Astrocyte (in vitro differentiated cells and primary cell): ENCODE measurements at places on chromosomes 11 and 22. TPM values are rescaled to one million over a fixed set of nuclear protein-coding genes. Genes with fewer than 3 reads are reported as not detected.

- no peak for DNase-seq
Measured at GRCh38 chr11:30451167-30451566, 128.3 kb downstream of the ARL14EP start.

- DNase-seq: no peak
Measured at GRCh38 chr11:87252869-87253268, 215.1 kb downstream of the TMEM135 start.

SLC6A5 gene
- total RNA-seq: not detected in 2 replicates

PATE4 gene
- not detected in 2 replicates for total RNA-seq

DNA sequence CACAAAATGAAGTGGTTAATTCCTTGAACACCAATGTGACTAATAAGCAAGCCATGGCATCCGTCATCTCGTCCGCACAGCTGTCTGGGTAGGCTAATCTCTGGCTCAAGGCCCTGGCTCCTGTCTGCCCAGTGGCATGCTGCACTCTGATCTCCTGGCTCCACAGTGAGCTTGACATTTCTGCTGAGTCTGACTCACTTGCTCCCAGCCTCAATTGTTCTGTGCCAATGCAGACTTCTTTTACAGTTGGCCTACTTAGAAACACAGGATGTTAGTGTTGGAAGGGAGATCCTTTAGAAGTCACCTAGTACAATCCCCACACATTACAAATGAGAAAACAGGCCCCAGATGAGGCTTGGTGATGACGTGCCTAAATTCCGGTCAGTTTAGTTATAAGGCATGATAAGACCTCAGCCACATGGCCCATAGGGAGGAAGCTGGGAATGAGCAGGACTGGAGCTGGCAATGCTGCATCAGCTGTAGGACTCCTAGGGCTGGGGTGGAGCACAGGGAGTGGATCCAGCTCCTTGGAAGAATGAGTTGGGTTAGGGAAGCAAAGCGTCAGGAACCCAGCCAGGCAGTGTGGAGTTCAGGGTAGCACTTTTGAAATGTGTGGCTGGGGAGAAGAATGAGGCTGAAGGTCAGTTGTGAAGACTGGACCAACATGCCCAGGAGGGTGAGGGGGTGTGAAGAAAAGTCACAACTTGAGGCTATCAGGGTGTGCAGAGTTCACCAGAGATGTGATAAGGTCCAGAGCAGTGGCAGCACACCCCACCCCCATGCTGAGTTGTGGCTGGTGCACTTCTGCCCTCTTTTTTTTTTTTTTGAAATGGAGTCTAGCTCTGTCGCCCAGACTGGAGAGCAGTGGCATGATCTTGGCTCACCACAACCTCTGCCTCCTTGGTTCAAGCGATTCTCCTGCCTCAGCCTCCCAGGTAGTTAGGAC lies 70.2 kb upstream of the EED start:
- peak; percentile 100 for DNase-seq

DNA sequence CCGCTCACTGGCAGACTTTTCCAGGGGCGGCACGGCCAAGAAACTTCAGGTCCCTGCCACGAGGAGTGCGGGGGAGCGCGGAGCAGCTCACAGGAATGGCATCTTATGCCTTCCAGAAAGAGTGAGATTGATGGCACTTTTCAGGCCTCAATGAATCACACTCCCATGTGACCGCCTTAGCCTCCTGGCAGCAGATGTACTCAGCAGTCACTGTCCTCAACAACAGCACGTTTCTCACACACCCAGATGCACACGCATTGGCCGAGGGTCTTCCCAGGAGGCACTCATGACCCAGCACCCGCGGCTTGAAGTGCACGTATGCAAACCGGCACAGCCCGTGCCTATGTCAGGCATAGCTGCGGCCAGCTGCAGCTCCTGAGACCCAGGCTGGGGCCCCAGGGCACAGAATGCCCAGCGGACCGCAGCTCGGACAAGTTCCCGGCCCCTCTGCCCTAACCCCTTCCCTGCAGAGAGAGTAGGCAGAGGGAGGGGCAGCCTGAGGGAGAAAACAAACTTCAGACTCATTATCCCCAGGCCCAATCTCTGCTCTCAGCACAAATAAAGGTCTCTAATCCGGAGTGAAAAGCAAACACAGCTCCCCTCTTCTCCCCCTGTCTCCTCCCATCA lies 48.3 kb downstream of the RPUSD4 start:
- DNase-seq: peak; percentile 92

- DNase-seq: no peak
Measured at GRCh38 chr11:71250523-71251150, 1.7 kb downstream of the SHANK2 start.

GRCh38 chr22:30435674-30436126 lies 10.1 kb downstream of the MTFP1 start:
- no peak for DNase-seq

SPI1 gene
- total RNA-seq: not detected in 2 replicates

OR52I2 gene
- total RNA-seq: not detected in 2 replicates

DNA sequence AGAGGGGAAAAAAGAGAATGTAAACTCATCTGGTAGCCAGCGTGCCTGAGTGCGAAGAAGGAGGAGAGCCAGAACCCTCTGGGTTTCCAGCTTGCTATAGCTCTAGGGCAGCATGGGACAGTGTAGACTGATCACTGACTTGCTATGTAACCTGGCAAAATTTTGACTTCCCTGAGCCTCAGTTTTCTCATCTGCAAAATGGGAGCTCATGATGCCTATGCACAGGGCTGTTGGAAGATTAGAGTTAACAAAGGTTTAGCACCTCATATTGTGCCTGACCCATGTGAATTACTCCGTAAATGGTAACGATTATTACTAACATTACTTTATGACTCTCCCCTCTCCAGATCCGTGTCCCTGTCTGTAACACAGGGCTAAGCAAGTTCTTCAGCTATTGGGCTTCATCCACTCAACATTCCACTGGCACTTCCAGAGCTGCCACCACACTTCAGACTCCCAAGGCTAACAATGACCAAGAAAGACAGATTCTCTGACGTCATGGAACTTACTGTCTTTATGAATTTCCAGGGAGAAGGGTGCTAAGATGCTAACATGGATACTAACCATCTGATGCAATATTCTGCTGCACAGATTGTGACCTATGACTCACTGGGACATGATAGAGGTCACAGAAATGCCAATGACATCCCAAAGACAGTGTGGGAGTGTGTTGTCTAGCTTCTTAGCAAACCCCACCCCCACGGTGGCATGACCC lies 195.2 kb downstream of the TRIM29 start:
- DNase-seq: no peak

TMEM191C gene
- total RNA-seq: 2.8 and 3.4 TPM in 2 replicates

DNA sequence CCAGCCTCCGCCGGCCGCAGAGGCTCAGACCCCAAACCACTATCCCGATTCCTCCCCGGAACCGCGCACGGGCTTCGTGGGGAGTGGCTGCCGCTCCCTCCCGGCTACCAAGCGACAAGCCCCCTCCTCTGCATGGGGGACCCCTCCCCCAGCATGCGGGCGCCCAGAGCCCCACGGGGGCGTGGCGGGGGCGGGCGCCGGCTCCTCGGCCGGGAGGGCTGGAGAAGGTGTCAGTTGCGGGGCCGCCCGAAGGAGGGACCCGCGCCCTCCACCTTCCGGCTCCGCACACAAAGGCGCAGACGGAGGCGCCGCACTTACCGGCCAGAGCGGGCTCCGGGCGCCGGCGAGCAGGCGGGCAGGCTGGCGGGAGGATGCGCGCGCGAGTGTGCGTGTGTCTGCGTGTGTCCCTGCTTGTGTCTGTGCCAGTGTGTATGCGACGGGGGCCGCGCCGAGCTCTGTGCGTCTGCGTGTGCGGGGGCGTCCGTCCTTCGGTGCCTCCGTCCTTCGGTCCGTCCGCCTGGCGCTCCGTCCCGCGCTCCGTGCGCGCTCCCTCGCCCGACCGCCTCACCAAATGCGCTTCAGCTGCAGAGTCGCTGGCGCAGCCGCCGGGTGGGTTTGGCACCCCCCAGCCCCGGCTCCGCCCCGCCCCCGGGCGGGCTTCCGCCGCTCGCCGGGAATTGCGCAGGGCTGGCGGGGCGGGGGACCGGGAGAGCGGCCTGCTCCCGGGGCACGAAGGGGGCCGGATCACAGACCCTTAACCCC lies at the start of gene PTPN5:
PTPN5 (minus strand) TSS at position 592 of the 762 bp plus-strand sequence. CDS start 19,840 bp downstream, outside the sequence.
- DNase-seq: peak; percentile 4

GSTT2B gene
- 4.2 and 4.9 TPM in 2 replicates for total RNA-seq

KCNJ4 gene
- total RNA-seq: 0.19 and 0.30 TPM in 2 replicates

DNA sequence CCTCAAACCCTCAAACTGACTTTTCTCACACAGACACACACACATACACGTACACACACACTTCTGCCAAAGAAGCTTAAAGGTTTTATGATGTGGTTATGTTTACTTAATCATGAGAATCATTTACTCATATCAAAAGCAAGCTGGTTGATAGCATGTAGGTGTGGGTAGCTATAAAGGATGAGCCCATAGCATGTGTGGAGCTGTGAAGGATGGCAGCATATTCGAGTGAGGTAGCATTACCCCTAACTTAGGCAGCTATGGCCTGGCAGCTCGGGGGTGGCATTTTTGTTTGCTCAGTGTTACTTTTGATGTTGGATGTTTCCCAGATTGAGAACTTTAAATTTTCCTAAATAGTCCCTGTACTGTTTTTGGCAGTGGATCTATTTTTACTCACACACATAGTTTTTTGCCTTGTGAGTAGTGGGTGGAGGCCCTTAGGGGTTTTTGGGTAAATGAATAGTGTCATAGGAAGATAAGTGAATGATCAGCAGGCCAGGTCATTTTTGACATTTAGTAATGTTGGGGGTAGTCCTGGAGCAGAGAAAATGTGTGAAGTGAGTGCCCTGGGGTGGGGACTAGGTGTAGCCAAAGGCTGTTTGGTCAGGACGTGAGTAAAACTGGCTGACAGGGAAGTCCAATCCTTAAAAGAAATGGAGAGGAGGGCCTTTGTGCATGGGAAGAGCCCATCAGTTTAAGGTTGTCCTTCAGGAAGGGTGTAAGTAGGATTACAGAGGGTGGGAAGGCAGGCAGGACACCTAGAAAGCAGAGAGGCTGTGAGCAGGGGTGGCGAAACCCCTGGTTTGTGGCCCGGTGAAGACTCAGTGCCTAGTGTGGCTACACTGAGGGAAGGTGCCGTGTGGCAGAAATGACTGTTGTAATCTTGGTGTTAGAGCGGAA lies 7.1 kb downstream of the YWHAH start:
- DNase-seq: no peak

GRCh38 chr11:17347676-17348075 lies 3.9 kb upstream of the NCR3LG1 start:
- no peak for DNase-seq

DNA sequence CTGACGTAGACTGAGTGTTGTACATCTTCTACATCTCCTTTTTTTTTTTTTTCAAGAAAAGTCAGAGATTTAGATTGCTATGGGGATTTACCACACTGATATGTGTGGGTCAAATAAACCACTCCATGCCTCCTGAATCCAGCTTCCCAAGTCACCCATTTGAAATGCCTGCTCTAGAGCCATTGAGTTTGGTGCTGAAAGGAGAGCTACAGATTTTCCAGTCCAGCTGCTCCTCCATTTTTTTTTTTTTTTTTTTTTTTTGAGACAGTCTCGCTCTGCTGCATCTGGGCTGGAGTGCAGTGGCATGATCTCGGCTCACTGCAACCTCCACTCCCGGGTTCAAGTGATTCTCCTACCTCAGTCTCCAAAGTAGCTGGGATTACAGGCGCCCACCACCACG lies 115.2 kb upstream of the TIMP3 start:
- no peak for DNase-seq

CCDC81 gene
- 4.3 and 4.5 TPM in 2 replicates for total RNA-seq

- no peak for DNase-seq
Measured at GRCh38 chr11:8328231-8328794, 64.6 kb upstream of the LMO1 start.

DNA sequence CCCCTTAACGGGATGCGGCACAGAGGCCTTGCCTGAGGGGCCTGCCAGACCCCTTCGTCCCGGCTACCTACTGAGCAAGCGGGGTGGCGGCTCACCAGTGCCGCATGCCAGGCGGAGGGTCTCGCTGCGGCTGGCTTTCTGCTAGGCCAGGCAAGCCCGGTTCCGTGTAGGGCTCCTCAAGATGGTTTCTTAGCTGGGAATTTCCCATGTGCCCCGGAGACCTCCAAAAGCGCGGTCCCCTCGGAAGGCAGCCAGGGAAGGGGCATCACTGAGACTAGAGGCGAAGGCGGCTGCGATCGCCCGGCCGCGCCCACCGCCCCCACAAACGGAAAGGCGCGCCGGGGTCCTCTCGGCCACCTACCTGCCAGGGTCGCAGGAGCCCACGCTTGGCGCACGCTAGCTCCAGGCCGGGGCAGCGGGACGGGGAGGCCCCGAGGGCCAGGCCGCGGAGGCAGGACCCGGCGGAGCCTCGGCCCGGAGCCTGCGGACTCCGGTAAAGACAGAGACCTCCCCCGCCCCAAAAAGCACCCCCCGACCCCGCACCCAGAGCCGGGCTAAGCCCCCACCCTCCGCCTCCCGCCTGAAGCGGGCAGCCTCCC lies 23.8 kb downstream of the MICAL3 start:
- no peak for DNase-seq

- DNase-seq: no peak
Measured at GRCh38 chr22:43313890-43314474, 29.2 kb downstream of the SCUBE1 start.

DNA sequence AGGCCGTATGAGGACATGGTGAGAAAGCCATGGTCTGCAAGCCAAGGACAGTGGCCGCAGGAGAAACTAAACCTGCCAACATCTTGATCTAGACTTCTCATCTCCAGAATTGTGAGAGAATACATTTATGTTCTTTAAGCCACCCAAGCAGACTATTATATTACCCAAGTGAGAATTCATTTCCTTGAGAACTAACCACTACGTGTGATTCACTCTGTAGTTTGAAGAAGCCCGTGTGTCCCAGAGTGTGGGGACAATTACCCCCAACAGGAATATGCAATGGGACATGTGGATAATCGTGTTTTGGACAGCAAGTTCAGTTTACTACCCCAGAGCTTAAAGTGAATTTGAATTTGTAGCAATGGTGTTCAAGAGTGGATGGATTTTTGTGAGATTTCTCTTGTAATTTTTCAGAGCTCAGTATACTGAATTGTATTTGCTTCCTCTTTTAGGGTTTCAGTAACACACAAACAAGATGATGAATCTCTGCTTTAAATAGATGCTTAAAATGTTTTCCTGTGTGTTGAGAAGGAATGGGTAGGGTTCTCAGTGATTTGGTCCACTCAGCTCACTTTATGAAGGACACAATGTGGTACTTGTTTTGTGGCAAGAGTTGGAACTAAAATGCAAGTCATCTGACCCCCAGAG lies 100.0 kb upstream of the ARHGAP20 start:
- no peak for DNase-seq

- no peak for DNase-seq
Measured at GRCh38 chr22:32832174-32832573, 30.7 kb downstream of the TIMP3 start.

SRSF8 gene
- total RNA-seq: 41.6 and 47.5 TPM in 2 replicates

NRIP3 gene
- 9.8 and 11.6 TPM in 2 replicates for total RNA-seq
